ENCODE measurements at places on chromosomes 7 and 10.

- DNase-seq, result no peak
These were observed 27.0 kb upstream of the KCNK18 start for GRCh38 chr10:117170244-117170643.

GRCh38 chr7:17031906-17032551 lies 150.2 kb upstream of the AGR3 start:
- no peak for DNase-seq

- peak; percentile 19 for DNase-seq
These were observed 3.2 kb downstream of the SFMBT2 start for GRCh38 chr10:7407368-7408290.

- DNase-seq, result no peak
These were observed 216.9 kb downstream of the C7orf25 start for GRCh38 chr7:42694894-42695507.

GRCh38 chr7:14020339-14020900 lies 31.0 kb upstream of the ETV1 start:
- DNase-seq, result no peak

DNA sequence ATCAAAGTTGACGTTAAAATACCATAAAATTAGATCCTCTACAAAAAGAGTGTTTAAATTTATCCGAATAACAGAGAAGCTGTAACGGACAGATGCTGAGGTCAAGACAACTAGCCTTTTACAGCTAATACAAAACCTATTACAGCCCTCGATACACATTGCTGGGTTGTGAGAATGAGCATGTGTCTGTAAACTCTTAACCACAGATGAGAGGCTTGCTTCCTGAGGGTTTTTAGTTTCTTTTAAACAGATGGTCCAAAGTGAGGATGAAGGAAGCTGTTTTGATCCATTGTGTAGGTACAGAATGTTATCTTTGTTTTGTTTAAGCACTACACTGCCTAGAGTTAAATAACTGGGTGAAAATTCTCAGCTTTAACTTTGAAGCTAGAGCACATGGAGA lies 578.2 kb downstream of the PARD3 start:
- no peak for DNase-seq

DNA sequence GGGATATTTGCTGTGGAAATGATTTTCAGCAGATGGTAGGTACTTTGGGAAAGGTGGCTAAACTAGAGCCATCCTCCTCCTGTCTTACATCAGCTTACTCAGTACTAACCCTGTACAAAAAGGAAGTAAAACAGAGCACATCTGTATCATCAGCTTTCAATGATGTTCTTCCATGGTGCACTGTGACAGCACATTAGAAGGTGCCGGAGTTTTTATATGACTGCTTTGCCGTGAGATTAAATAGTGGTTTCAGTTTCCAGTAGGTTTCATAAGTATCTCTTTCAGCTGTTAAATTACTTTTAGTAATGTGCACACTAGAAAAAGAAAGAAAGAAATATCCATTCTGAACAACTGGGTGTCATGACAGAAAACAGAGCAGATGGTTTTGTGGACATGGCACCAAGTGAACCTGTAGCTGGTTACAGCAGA lies 86.5 kb downstream of the ARID5B start:
- DNase-seq, result no peak

DNA sequence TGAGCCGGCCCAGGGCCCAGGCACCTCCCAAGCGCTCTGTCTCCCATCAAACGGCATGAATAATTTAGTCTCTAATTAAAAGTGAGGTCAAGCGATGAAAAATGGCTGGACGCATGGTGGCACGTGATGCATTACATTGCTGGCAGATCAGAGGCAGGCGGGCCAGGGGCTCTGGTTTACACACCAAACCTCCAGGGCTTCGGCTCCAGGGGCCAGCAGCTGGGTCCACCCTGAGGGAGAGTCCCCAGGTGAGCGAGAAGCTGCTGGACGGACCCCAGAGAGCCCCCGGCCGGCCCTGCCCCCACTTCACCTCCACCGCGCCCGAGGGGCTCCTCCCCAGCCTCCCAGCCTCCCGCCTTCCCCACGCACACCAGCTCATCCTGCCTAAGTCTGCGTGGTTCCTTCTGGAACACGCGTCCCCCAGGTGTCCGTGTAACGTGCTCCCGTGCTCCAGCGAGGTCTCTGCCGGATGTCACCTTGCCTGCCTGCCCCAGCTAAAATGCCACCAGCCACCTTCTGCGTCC lies 23.2 kb downstream of the UNCX start:
- DNase-seq, result no peak

- DNase-seq, result no peak
These were observed 8.5 kb downstream of the OR2A7 start for GRCh38 chr7:144256112-144256511.

GRCh38 chr10:118979661-118980060 lies 49.9 kb upstream of the NANOS1 start:
- no peak for DNase-seq

- DNase-seq, result no peak
These were observed 778 bp upstream of the TRIM8 start for GRCh38 chr10:102643336-102644065.

GRCh38 chr10:92087750-92088395 lies 164.3 kb downstream of the BTAF1 start:
- DNase-seq, result no peak

GRCh38 chr7:20320322-20320721 lies 10.4 kb upstream of the ITGB8 start:
- no peak for DNase-seq

DNA sequence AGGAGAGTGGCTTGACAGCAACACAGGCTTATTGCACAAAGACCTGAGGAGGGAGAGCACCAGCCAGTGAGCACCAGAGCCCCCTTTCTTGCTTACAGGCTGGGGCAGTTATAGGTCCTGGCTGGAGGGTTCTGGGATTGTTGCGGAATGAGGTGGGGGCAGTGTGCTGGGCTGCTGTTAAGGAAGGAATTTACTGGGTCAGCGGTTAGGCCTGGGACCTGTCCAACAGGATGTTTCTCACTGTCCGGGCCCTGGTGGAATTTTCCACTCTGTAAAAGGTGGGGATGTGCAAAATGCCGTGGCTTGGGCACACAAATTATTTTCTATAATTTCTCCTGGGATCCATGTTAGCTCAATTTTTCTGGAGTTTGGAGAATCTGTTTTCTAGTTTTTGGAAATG lies 757.3 kb downstream of the TYW1 start:
- no peak for DNase-seq

GRCh38 chr10:118076705-118077104 lies 30.0 kb upstream of the RAB11FIP2 start:
- DNase-seq, result no peak

GRCh38 chr7:12805518-12805928 lies 118.1 kb downstream of the ARL4A start:
- no peak for DNase-seq

DNA sequence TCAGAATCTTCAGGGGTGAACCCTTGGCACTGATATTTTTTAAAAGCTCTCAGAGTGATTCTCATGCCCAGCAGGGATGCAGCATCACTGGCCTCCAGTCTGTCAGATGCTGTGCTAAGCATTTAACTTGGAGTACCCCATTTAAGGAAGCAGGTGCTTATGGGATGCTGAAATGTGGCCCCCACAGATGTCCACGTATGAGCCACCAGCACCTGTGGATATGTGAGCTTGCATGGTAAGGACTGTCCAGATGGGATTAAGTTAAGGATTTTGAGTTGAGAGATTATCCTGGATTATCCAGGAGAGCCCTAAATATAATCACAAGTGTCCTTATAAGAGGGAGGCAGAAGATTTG lies 17.7 kb downstream of the CHST3 start:
- no peak for DNase-seq

DNA sequence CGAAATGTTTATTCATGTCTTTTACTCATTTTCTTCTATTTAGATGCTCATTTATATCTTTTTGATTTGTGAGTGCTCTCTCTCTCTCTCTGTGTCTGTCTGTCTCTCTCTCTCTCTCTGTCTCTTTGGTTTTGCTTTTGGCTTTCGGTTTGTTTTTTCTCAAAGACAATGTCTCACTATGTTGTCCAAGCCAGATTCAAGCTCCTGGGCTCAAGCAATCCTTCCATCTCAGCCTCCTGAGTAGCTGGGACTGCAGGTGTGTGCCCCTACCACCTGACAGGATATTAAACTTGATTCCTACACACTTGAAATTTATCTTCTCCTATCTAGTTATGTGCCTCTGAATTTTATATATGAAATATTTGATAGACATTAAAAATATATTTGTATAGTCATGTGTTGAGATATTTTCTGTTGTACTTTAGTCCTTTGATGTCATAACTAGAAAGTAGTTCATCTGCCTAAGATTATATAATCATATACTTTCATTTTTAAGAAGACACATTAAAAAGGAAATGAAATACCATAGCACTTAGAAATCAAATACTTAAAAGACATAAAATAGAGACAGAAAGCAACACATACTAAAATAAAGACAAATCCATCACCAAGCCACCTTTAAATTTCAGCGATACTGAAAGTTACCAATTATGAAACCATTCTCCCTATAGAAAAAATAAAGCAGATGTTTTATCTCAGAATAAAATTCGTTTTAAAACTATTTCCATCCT lies 68.1 kb upstream of the SFMBT2 start:
- DNase-seq, result no peak

GRCh38 chr10:132137111-132138072 lies 49.4 kb upstream of the DPYSL4 start:
- no peak for DNase-seq

DNA sequence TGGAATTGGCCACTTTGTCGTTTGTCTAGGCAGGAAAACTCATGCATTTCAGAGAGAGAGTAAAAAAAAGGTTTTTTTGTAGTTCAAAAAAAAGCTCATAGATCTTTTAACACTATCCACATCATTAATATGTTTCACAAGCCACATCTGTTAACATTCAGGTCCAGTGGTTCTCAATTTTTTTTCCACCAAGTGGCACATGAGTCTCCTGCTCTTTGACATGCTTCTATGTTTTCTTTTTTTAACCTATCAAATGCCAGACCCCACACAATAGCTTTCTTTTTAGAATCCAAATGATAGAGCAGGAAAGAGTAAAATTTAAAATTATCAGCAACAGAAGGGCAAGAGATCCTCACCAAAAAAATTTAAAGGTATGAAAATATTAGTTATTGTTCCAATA lies 20.3 kb downstream of the NOD1 start:
- no peak for DNase-seq

- no peak for DNase-seq
These were observed 50.2 kb downstream of the APBB1IP start for GRCh38 chr10:26488344-26488743.

DNA sequence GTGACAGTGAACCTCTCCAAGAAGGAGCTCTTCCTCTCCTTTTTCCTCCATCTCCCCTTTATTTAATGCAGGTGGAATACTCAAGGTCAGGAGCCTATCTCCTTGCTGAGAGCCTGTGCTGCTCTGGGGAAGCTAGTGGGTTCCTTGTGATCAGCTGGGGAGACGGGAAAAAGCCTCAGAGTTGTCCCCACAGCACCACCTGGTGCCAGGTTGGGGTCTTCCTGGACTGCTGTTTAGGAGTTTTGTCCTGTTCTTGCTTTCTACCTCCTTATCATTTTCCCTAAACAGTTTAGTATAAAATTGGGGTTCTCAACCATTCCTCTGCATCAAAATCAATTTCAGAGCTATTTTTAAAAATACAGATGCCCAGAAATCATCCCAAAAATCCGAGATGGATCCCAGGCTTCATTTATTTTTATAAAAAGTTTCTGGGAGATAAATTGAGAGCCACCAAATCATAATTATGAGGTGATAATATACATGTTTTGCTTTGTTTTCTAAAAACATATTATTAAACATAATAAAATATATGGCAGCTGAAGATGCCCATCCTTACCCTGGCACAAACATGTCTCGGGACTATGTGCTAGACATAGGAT lies 44.3 kb downstream of the MACC1 start:
- no peak for DNase-seq

DNA sequence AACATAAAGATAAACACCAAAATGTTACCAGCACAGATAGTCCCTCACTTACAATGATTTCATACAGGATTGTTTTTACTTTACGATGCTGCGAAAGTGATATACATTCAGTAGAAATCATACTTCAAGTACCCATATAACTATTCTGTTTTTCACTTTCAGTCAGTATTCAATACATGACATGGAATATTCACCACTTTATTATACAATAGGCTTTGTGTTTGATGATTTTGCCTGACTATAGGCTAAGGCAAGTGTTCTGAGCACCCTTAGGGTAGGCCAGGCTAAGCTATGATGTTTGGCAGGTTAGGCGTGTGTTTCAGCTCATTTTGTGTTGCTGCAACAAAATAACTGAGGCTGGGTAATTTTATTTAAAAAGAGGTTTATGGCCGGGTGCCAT lies 155.0 kb downstream of the RTKN2 start:
- DNase-seq, result no peak

GRCh38 chr7:27030393-27031050 lies 65.3 kb downstream of the HOXA1 start:
- DNase-seq, result no peak
